ENCODE measurements at places on chromosomes 3 and 15.

DNA sequence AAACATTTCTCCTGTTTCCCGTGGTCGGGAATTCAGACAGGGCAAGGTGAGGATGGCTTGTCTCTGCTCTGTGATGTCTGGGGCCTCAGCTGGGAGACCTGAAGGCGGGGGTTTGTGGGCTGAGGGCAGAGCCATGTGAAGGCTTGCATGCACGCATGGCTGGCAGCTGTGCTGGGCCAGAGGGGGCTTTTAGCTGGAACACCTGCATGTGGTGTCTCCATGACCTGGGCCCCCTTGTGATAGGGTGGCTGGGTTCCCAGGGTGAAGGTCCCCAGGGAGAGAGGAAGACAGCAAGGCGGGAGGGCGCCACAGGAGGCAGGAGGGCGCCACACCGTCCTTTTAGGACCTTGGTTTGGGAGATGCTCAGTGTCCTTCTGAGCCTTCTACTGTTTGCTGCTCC, 101.6 kb upstream of the PRR23E start:
- DNase-seq, result no peak

GRCh38 chr3:4821975-4822374, 157.3 kb upstream of the BHLHE40 start:
- DNase-seq, result no peak

- peak; percentile 8 for DNase-seq
Observed at GRCh38 chr3:111695636-111696117, 100.5 kb upstream of the ZBED2 start.

GRCh38 chr3:185988080-185988815, 50.4 kb upstream of the TRA2B start:
- DNase-seq, result no peak

GRCh38 chr15:71109130-71109529, 6.1 kb upstream of the THSD4 start:
- DNase-seq, result no peak

GRCh38 chr3:171176244-171176933, 149.9 kb upstream of the SLC2A2 start:
- DNase-seq, result no peak

GRCh38 chr3:178847190-178847589, 224.4 kb downstream of the ZMAT3 start:
- no peak for DNase-seq

GRCh38 chr15:99826157-99826780, 93.0 kb upstream of the LYSMD4 start:
- DNase-seq, result no peak

DNA sequence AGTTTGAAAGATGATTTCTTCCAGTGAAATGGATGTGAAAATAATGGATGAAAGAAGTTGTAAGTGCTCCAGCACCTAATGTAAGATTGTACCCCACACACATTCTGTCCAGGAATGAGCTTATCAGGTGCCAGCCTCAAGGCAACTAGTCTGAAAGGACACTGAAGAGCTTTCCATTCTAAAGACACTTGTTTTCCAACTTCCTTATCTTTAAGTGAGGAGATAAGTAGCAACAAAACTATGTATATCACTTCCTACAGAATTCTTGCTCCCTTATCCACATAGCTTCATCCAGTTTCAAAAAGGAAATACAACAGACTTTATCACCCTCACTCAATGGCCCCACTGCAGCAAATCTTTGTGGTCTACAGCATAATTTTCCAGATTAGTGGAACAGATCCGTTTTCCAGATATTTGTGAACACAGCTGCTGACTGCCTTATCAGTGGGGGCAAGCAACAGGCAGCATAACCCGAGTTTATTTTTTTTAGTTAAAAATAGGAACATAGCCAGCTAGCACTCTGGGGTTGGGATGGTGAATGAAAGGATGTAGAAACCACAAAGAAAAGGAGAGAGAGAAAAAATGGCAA, 60.6 kb downstream of the CD200R1L start:
- peak; percentile 75 for DNase-seq

- DNase-seq, result peak; percentile 63
Observed at GRCh38 chr3:126679318-126679751, 24.4 kb upstream of the TXNRD3 start.

DNA sequence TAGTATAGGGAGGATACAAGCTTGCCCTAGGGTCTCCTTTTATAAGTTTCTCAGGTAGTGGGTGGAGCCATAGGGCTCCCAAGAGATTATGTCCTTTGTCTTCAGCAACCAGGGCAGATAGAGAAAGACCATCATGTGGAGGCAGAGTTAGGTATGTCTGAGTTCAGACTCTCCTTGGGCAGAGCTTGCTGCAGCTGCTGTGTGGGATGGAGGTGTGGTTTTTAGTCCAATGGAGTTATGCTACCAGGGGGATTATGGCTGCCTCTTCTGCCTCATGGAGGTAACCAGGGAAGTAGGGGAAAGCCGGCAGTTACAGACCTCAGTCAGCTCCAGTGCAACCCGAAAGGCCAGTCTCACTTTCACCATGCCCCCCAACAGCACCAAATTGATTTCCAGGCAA, 220.5 kb downstream of the NECTIN3 start:
- no peak for DNase-seq

GRCh38 chr15:98272625-98273024, 312.1 kb downstream of the ARRDC4 start:
- no peak for DNase-seq

All from hematopoietic multipotent progenitor cell treated with erythropoietin and hydrocortisone succinate and interleukin-3 and kit ligand, for 8 days (in vitro differentiated cells).